ENCODE measurements at places on chromosomes 12 and 14.

- DNase-seq: no peak
Observed at GRCh38 chr14:69039288-69039628, 60.2 kb upstream of the ACTN1 start.

GRCh38 chr12:94033784-94034183, 114.6 kb upstream of the PLXNC1 start:
- no peak for DNase-seq

GRCh38 chr12:21643758-21644157, 13.9 kb downstream of the LDHB start:
- DNase-seq: no peak

- no peak for DNase-seq
Observed at GRCh38 chr12:56202366-56202765, 13.1 kb upstream of the SMARCC2 start.
